ENCODE measurements at places on chromosomes 2 and 18. TPM values are rescaled to one million over a fixed set of nuclear protein-coding genes. Genes with fewer than 3 reads are reported as not detected.

MRPS9 gene
- 32.4 TPM for total RNA-seq

KDSR gene
- total RNA-seq = 86.9 TPM

SLC9A4 gene
- total RNA-seq = 0.07 TPM

HOXD10 gene
- total RNA-seq = not detected

HOXD1 gene
- total RNA-seq = not detected

CCDC148 gene
- total RNA-seq = not detected

CD226 gene
- 121 TPM for total RNA-seq

FAM210A gene
- total RNA-seq = 42.3 TPM

KLHL14 gene
- total RNA-seq = not detected

NOSTRIN gene
- not detected for total RNA-seq

ZSWIM2 gene
- total RNA-seq = not detected

AQP12A gene
- total RNA-seq = not detected

PFN4 gene
- total RNA-seq = 0.47 TPM

REG1A gene
- total RNA-seq = not detected

ELAC1 gene
- total RNA-seq = 6.8 TPM

PSMA8 gene
- total RNA-seq = 0.93 TPM

KLHL29 gene
- 3.7 TPM for total RNA-seq

GATA6 gene
- total RNA-seq = not detected

ALS2 gene
- total RNA-seq = 11.3 TPM

DCDC2C gene
- total RNA-seq = not detected

ZNF513 gene
- 11.1 TPM for total RNA-seq

LOXL3 gene
- total RNA-seq = 1.5 TPM

SERPINB2 gene
- total RNA-seq = not detected

ALPP gene
- total RNA-seq = not detected

GALNT3 gene
- total RNA-seq = 4.9 TPM

ELP2 gene
- 111 TPM for total RNA-seq

POTEE gene
- total RNA-seq = 1.4 TPM

KIF5C gene
- 16.9 TPM for total RNA-seq
